ENCODE measurements at places on chromosomes 5 and 9.

GRCh38 chr5:172699423-172699822 is 58.4 kb downstream of the NEURL1B start:
- no peak for DNase-seq

DNA sequence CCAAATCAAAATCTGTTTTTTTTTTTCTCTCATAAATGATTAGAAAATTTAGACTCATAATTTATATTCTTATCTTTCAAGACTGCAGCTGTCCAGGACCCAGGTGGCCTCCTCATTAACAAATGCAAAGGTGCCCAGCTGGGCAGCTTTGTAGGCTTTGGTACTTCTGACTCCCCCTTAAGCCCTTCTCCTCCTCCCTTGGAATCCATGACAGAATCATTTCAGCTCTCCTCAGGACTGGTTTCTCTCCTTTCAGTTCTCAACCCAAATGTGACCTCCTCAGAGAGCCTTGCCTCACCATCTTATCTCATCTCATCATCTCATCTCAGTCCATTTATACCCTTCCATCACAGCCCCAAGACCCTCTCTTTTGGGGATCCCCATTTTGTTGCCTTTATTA is 221.7 kb downstream of the KIAA0825 start:
- DNase-seq = peak; percentile 41

DNA sequence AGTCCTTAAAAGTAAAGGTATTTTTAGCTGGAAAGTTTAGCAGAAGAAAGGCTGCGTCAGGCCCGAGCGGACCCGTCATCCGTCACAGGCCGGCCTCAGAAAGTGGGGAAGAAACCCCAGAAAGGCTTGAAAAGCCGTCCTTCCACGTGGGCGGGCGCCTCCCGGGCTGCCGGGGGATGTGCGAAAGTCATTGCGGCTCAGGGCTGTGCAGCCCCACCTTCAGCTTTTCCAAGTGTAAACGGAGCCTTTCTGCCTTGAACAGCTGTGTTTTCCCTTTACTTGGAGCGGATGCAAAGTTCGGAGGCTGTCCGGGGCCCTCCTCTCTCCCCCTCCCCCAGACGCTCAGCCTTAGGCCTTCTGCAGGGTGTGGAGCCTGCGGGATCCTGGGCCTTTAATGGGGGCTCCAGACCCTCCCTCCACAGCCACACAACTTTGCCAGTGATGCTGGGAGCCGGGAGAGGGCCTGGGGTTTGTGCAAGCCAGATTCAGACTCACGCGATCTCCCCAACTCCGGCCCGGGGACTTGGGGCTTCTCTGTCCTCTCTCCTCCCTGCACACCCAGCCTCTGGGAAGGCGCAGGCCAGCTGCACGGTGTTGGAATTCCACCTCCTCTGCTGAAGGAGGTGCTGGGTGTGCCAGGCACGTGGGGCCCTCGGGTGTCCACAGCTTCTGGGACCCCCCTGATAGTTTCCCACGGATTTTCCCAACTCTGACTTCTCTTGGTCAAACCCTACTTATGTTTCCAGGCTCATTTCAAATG is 95.5 kb upstream of the RAPGEF1 start:
- DNase-seq = no peak

- no peak for DNase-seq
These were observed 103.5 kb downstream of the MAPKAP1 start for GRCh38 chr9:125603478-125604021.

- peak; percentile 92 for DNase-seq
These were observed at the start of gene SH3RF2 for GRCh38 chr5:145936401-145937131. Gene SH3RF2, plus strand, starts transcription at chr5:145936578. Its CDS starts 1,351 bp downstream, at chr5:145937929.

GRCh38 chr9:103660830-103661229 is 433.3 kb upstream of the SMC2 start:
- no peak for DNase-seq

DNA sequence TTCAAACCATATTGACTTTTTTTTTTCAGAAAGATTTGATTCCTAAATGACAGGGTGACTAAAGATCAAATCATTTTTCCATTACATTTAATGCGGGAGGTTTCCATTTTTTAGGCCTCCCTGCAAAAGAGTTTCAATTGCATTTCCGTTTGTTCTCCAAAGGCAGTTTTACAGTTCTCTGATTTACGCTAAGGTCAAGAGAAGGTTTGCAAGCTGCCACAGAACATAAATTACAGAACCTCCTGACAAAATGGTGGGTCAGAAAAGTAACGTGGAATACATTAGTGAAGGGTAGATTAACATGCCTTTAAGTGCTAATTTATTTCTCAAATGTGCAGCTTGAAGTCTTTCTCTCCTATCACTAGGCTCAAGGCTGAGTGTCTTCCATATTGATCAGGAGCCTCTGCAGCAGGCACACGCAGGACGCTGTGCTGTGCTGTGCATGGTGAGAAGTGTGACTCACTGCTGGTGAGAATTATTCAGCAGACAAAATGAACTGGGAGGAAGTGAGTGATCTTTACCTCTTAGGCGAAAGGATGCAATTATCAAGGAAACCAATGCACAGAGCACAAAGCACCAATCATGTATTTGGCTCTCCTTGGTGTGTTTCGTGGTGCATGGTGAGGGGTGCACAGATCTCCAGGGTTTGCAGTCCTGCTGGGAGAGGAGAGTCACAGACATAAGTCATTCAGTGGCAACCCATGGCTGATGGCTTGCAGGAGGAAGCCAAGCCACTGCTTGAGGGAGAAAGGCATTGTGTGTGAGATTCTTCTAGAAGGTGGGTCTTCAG is 136.3 kb downstream of the TENT4A start:
- DNase-seq = no peak

DNA sequence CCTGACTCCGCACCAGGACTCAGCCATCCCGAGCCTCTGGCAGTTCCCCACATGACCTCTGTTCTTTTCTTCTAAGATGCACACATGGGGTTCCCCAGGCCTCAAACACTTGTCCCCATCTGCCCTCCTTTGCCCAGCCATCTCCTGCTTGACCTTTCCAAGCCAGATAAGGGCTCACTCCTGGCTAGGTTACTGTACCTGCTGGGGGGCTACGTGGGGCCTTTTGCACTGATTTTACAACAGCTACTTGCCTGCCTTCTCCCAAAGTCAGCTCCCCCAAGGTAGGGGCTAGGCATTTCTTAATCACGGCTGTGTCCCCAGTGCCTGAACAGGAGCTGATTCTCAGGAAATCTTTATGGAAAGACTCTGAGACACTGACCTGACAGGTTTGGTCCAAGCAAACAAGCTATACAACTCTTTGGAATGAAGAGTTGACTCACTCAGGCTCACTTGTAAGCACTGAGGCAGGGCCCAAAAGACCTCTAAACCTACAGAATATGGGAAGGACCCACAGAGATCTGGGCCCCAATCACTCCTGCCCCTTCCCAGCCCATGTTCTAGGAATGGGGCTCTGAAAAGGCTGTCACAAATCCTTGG is 2.5 kb downstream of the MACROH2A1 start:
- no peak for DNase-seq

DNA sequence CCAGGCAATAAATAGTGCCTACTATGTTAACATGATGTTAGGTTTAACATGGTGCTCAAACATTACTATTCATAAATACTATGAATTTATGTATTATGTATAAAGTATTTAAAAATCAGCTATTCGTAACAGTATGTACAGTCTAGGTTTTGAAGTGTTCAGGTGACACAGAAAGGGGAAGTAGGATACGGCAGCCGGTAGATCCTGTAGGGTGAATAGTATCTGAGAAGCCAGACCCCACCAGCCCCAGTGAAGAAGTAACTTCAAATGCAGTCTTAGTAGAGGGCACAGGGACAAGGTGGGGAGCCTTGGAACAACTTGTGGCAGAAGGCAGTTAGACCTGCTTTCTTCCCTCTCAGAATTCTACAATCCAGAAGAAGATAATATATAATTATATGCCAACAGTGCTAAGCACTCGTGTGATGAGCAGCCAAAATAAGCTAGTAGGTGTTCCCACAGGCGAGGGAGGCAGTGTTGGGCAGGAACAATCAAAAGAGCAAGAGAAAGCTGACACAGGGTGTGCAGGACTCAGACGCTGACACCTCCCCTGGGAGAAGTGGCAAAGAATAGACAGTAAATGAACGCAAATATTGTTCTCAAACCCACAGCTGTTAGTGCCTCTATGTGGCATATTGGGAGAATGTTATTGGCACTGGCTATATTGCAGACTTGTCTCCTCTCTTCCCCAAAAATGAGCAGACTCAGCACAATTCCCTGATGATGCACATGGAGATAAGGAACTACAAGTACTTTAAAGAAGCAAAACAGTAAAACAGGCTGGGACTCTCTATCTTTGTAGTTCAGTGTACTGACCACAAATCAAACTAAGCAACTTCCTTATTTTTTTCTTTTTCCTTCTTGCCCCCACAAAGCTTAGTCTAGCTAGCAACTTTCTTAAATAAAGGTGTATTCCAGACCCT is 4.6 kb downstream of the ZNF367 start:
- DNase-seq = no peak

GRCh38 chr5:10590226-10590999 is 26.5 kb downstream of the ANKRD33B start:
- peak; percentile 80 for DNase-seq

DNA sequence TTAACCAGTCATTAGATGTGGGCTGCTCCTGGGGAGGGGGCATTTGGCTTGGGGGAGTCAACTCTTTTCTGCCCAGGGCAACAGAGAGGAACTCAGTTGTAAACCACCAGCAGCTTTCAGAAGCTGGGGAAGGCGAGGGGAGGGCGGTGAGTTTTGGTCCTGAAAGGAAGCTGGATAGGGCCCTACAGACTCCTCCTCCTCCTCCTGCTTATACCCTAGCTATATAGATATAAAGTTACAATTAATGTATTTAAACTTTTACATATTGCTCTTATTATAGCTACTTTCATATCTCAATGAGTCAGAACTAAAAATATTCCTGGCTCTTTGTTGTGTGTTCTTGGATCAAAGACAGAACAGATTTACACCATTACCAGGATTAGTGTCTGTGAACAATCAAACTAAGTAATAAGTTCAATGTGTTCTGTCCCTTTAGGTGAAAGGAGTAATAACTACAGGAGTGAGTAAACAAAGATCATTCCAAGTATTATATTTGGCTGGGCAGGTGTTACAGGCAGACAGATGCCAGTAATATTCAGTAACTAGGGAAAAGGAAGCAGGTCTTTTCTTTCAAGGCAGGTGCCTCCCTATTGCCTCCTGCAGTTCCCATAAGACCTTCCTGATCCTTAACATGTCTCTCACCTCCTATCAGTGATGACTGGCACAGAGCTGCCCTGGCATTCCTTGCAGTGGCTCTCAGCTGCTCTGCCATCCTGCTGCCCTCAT is 20.5 kb upstream of the VPS13A start:
- no peak for DNase-seq

GRCh38 chr5:152202321-152202720 is 202.8 kb downstream of the NMUR2 start:
- DNase-seq = no peak

GRCh38 chr9:69317081-69317480 is 7.9 kb upstream of the ENTREP1 start:
- DNase-seq = no peak

DNA sequence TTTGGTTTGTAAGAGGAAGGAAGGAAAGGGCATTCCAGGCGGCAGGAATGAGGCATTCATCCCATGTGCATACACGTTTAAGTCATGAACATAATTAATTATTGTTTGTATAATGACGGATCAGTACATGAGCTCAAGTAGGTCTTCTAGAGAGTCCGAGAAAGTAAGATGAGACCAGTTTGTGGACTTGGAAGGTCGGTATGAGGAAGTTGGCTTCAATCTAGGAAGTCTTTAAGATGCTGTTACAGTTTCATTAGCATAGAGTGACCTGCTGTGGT is 2.1 kb downstream of the GTF3C4 start:
- DNase-seq = no peak

DNA sequence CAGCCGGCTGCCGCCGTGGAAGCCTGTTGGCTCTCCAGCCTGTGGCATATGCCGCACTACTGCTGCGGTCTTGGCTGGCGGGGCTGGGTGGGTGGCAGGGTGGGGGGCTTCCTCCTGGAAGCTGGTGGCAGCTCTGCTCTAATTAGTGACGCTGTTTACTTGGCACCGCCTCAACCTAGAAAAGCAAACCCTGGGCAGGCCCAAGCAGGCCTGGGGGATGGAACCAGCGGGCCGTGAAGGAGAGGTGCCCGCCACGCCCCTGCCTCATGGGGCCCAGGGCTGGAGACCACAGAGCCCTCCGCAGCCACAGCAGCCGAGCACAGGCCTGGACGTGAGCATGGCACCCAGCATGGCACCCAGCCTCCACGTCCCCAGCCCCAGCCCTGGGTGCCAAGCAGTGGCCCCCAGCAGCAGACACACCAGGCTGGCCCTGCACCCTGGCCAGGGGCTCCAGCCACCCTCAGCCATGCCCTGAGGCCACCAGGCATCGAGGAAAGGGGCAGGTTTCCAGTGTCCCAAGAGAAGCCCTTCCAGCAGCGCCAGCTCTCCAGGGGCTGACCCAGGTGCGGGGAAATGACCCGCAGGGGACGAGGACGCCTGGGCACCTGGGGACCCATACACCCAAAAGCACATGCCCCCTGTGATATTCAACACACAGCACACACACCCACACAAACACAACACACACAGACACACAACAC is 5.4 kb upstream of the CCDC187 start:
- DNase-seq = no peak

DNA sequence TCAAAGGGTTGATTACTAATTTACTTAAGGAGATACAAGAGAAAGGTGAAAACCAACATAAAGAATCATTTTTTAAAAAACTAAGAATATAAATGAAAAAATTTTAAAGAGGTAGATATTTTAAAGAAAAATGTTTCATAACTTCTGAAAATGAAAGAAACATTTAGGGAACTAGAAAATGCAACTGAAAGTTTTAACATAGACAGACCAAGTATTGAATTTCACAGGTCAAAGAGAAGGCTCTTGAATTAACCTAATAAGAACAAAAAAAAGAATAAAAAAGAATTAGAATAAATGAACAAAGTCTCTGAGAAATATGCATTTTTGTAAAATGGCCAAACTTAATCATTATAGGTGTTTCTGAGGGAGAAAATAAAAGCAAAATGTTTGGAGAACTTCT is 16.1 kb upstream of the FAM174A start:
- no peak for DNase-seq

DNA sequence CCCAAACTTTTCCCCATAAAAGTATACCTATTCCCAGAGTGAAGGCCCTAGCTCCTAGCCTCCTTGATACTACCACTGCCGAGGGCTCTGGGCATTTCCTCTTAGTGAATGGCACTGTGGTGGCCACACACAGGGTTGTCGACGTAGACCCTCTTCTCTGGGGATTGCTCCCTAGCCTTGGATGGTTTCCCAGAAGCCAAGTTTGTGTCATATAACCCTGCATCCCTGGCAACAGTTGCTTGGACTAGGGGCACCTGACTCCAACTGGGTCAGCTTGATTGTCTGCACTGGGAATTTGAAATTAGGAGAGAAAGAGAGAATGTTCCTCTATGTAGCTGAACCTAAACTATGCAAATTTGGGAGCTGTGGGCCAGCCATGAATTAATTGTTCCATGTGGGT is 32.3 kb upstream of the KIF2A start:
- no peak for DNase-seq

DNA sequence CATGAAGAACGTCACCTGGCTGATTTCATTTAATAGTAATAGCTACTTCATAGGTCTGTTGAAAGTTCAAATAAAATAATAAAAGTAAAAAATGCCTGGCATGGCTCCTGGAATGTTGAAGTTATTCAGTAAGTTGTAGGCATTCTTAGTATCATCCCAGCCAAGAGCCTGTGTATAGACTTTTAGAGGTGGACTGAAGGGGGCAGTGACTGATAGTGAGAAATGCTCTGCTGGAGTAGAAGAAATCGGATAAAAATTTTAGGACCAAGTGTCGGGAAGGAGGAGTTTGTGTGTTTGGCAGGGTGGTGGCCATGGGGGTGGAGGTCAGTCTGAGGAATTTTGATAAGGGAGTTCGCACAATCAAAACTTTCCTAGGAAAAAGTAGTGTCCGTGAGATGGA is 3.6 kb downstream of the ZFP2 start:
- no peak for DNase-seq

GRCh38 chr5:117315170-117315569 is 740.5 kb upstream of the SEMA6A start:
- DNase-seq = no peak

GRCh38 chr5:149938279-149938678 is 6.3 kb downstream of the PDE6A start:
- DNase-seq = no peak
